ENCODE measurements at places on chromosomes 7 and 10.

DNA sequence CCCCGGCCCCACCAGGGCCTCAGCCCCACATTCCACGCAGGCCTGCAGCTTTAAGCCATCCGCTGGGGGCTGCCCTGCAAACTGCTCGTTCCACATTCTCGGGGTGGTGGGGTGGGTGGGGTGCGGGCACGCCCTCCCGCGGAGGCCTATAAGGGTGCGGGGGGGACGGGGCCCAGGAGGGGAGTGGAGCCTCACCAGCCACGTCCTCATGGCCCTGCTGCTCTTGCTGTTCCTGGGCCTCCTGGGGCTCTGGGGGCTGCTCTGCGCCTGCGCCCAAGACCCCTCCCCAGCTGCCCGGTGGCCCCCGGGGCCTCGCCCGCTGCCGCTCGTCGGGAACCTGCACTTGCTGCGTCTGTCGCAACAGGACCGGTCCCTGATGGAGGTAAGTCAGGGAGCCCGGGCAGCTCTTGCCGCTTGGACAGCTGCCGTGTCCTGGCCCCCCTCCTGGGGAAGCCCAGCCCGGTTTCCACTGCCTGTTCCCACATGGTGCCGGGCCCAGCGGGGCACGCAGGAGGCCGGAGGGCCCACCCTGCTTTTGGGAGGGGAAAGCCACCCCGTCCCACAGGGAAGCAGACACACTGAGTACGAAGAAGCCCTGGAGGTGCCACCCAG, at the start of gene CYP2W1:
Gene CYP2W1 (plus strand): TSS at position 178 of the 612 bp plus-strand sequence. CDS start 31 bp downstream, at position 209.
- DNase-seq, result no peak

DNA sequence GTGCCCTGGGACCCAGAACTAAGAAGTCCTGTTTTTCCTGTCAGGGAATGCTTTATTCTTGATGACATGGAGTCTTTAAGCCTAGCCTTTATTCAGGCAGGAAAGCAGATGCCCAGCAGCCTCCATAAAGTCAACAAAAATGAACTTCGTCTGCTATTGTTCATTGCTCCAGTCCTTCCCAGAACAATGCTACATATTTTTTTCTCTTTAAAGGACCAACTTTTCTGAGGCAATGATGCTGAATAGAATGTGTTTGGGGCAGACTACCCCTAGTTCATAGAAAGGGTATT, 47.6 kb upstream of the PDCD4 start:
- no peak for DNase-seq

GRCh38 chr10:122293156-122293960, 22.3 kb downstream of the BTBD16 start:
- no peak for DNase-seq

DNA sequence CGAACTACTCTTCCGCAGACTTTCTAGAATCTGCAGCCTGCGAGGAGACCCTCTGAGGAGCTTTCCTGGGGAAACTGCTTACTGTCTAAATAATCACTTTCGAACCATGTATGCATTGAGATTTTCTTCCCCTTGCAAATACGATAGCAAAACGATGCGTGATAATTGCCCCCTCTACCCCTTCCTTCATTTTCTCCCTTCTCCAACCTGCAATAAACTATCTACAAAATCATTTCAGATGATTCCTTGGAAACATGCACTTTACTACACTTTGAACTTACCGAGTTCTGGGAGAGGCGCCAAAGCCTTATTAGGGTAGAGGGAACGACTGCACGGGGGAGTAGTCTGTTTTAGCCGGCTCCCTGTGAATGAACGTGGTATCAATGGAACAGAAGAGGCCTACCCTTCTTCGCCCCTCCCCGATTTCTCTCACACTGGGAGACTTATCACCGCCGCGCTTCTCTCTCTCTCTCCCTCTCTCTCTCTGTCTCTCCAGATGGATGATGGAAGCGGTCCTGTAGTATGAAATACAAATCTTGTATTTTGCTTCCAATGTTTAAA, at the start of gene FGFBP3:
Gene FGFBP3 (minus strand): TSS at position 370 of the 561 bp plus-strand sequence. CDS start 517 bp downstream, outside the sequence.
- no peak for DNase-seq

DNA sequence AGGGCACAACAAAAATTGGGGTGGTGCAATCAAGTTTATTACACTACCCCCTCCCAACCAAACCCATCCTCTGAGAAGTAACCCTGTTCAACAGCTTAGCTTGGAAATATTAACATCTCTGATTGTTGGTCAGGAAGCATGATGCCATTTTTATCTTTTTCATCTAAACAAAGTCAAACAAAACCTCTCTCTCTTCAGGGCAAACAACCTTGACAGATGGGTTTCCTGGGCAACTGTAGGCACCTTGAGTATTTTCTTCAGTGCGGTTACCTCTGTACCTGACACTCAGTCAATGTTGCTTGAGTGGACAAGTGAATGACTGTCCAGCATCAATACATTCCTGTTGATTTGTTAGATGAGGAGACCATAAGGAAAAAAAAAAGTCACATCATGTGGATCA, 183.6 kb downstream of the NRP1 start:
- no peak for DNase-seq

DNA sequence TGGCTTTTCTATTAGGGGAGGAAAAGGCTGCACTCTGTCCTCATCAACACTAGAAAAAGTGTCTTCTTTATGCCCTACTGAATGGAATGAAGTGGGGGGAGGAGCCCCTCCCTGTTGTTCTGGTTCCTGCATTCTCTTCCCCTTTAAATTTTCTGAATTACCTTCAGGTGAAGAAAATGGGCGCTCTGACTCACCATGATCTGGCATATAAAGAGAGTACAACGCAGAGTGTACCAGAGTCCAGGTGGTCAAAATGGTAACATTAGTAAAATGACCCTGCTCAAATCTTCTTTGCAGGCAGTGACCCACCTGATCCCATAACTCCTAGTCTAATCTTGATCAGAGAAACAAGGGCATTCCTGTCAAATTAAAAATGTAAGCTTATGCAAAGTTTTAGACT, 80.7 kb downstream of the THSD7A start:
- DNase-seq, result no peak

DNA sequence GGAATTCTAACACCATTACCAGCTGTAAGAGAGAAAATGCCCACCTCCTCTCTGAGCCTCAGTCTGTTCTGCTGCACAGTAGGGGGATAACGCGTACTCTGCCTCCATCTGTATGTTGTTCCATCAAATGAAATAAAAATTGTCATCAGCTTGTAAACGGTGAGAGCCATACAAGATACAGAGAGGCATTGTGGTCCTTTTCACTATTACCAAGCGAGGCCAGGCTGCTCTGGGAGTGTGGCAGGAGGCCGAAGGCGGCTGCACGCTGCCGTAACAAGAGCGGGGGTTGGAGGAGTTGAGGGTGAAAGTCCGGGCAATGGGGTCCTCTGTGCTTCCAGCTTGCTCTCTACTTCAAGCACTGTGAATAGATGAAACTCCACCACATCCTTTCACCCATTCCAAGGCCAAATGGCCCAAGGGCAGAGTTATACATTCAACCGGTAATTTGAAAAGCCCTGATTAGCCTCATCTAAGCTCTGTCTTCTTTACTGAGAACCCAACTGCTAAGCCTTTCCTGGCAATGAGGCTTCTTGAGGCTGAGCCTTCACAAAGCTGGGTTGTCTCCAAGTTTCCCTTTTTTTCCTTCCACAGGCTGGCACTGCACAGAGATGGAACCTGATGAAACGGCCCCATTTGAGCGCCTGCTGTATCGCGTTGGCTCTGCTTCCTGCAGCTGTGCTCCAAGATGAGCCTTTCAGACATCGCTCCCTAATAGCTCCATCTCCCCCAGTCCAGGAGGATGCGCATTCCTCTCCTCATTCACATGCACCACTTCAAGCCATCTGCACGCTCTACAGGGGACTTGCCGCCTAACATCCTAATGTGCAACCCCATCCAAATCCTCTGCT, 47.2 kb downstream of the PYROXD2 start:
- no peak for DNase-seq

GRCh38 chr7:137423321-137423720, 79.8 kb upstream of the PTN start:
- no peak for DNase-seq

DNA sequence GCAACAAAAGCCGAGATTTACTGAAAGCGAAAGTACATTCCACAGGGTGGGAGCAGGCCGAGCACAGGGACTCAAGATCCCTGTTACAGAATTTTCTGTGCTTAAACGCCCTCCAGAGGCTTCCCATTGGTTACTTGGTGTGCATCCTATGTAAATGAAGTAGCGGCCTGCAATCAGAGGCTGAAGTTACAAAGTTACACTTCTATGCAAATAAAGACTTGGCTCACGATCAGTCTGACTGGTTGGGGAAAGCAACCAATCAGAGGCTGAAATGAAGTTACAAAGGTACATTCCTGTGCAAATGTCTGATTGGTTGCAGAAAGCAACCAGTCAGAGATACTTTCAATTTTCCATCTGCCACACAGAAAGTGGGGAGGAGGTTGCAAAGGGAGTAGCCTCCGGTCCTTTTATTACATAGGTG, 4.1 kb downstream of the ACBD7 start:
- DNase-seq, result no peak

DNA sequence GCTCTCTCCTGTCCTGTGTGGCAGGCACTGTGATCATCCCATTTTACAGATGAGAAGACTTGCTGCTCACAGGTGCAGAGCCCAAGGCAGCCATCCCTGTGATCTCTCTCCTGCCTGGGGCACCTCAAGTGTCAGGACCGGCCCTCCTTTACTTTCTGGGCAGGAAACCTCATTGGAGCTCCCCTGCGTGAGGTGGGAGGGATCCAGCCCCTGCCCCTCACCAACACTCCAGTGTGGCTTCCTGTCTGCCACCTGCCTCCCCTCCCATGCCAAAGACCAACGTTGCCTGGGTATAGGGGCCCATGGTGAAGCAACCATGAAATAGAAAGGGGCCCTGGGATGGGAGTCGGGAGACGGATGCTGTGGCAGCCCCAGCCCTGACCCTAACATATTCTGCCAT, 91.2 kb upstream of the MYL10 start:
- no peak for DNase-seq

GRCh38 chr7:24152356-24152755, 131.6 kb upstream of the NPY start:
- DNase-seq, result no peak

DNA sequence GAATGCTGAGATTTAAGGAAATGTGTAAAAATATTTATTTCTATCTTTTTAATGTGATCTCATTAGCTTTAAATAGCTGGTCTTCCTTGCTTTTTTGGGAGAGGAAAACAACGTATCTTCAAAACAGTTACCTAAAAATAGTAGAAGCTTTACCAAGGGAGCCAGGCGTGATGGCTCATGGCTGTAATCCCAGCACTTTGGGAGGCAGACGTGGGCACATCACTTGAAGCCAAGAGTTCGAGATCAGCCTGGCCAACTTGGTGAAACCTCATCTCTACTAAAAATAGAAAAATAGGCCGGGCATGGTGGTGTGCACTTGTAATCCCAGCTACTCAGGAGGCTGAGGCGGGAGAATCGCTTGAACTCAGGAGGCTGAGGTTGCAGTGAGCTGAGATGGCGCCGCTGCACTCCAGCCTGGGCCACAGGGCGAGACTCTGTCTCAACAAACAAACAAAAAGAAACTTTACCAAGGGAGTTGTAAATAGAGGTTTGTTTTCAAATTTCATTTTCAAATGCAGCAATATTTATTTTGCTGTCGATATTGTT, 48.4 kb upstream of the ITGB1 start:
- DNase-seq, result no peak

- no peak for DNase-seq
These were observed 121.7 kb downstream of the FANK1 start for GRCh38 chr10:126017961-126018560.

GRCh38 chr7:131897016-131897789, 340.8 kb upstream of the PODXL start:
- DNase-seq, result no peak

DNA sequence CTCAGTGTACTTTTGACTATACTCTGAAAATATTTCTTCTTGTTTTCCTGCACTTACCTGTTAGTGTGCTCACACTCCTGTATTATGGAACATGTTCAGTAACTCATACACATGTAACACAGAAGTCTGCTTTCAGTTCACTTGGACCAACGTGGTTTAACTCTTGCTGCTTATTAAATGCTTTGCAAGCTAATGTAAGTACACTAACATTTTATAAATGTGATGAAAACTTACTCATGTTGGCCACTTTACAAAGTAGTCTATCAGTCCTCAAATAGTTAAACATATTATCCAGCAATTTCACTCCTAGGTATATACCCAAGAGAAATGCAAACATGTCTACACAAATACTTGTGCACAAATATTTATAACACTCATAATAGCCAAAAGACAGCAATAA, 98.4 kb downstream of the UBE2H start:
- no peak for DNase-seq

GRCh38 chr7:135253851-135254771, 20.5 kb downstream of the STRA8 start:
- no peak for DNase-seq

- no peak for DNase-seq
These were observed 41.2 kb upstream of the ZNF138 start for GRCh38 chr7:64753032-64753431.

DNA sequence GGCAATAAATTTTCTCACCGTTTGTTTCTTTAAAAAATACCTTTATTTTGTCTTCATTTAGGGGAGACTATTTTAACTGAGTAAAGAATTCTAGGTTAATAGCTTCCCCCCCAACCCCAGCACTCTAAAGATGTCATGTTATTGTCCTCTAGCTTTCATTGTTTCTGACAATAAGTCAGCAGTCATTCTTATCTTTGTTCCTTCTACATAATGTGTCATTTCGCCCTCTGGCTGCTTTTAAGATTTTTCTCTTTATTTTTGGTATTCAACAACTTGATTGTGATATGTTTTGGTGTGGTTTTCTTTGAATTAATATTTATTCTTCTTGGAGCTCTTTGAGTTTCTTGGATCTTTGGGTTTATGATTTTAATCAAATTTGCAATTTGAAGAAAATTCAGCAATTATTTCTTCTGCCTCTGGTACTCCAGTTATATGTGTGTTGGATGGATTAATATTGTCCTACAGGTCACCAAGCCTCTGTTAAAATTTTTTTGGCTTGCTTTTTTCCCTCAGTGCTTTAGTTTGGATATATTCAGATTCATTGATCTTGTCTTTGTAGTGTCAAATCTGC, 64.6 kb upstream of the ELN start:
- DNase-seq, result no peak

GRCh38 chr7:129354428-129355157, 79.6 kb upstream of the STRIP2 start:
- DNase-seq, result no peak

- no peak for DNase-seq
These were observed 18.4 kb upstream of the MET start for GRCh38 chr7:116653646-116654045.
